Lower lobe of right lung (tissue), 2 donors: ENCODE measurements at places on chromosomes 7 and 10. TPM values are rescaled to one million over a fixed set of nuclear protein-coding genes. Genes with fewer than 3 reads are reported as not detected.

Gene SPDYE6
- total RNA-seq: not detected

DNA sequence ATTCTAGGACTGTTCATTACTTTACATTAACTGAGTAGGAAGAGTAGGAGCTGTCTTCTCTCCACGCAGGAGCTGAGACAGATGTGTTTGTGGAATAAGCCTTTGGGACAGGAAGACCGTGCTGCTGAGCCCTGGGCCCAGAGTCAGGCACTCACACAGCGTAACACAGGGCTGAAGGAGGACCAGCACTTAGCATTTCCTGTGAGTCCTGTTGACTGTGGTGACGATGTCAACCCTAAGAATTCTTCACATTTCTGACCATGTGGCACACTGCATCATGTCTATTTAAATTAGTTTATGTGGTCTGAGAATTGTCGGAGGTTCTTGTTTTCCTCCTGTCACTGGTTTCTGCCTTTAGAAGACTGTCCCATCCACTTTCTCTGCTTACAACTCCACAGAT is 117.2 kb downstream of the PIP4K2A start:
- no peak for DNase-seq

DNA sequence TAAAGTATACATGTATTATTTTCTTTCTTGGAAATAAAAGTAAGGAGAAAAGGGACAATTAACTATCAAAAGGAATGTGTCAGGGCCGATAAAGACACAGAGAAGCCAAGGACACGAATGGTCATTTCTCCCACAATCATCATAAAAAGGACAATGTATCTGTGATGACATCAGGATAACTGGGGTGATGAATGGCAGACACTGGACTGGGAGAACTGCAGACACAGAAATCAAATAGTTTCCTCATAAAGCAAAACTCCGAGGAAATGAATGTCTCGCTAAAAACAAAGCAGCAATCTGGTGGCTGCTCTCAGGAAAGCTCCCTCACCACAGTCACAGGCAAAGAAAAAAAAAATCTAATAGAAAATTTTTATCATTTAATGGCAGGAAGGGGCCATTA is 69.3 kb upstream of the NPY start:
- DNase-seq: no peak

- DNase-seq: no peak
These were observed 50.6 kb downstream of the AOAH start for GRCh38 chr7:36673703-36674102.

Gene DDX50
- 29.3 TPM for total RNA-seq

Gene OIT3
- total RNA-seq: 0.18 TPM

Gene ITGA8
- total RNA-seq: 23.4 TPM

- DNase-seq: no peak
These were observed 107.2 kb upstream of the TCF7L2 start for GRCh38 chr10:112842832-112843360.

Gene NACAD
- total RNA-seq: 2.5 TPM

- no peak for DNase-seq
These were observed 407.9 kb upstream of the SHH start for GRCh38 chr7:156220078-156220605.

DNA sequence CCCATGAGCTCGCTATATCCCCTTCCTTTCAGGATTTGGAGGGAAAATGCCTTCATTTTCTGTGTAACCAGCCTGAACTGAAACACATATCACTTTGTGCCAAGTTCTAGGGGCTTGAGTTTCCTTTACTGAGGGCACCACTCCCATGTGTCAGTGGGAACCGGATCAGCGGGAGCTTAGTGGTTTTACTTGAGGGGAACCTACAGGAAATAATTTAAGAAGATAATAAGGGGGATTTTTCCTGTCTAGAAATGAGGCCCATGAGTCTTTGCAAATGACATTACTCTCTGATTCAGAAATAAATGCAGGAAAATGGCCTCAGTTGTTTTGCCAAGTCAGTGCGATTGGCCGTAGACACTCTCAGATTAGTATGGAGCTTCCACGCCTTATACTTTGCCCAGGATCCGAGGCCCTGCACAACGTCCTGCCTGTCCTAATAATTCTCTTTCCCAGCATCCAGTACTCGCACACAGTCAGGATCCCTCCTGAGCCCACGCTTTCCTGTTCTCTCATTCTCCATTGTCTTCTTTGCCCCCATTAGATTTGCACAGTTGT is 86.4 kb upstream of the LYZL1 start:
- DNase-seq: no peak

- no peak for DNase-seq
These were observed 316.5 kb upstream of the CACNA2D1 start for GRCh38 chr7:82760074-82760473.

DNA sequence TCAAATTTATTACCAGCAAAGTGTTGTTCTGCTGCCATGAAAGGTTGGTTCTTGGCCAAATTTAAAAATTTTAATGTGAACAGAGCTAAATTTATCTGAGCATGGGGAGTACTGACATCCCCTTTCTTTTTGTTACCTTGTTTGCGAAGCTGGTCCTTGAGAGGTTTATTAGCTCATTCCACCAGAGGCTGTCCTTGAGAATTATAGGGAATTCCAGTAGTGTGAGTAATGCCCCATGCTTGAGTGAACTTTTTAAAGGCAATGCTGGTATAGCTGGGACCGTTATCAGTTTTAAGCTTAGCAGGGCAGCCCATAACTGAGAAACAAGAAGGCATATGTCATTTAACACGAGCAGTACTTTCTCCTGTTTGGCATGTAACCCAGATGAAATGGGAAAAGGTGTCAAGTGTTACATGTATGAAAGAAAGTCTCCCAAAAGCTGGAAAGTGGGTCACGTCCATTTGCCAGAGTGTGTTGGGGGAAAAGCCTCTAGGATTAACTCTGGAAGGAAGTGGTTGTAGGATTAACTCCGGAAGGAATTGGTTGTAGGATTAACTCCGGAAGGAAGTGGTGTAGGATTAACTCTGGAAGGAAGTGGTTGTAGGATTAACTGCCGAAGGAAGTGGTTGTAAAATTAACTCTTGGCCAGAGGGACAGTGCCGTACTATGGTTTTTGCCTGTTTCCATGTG is 37.3 kb upstream of the AKR1C2 start:
- DNase-seq: no peak

DNA sequence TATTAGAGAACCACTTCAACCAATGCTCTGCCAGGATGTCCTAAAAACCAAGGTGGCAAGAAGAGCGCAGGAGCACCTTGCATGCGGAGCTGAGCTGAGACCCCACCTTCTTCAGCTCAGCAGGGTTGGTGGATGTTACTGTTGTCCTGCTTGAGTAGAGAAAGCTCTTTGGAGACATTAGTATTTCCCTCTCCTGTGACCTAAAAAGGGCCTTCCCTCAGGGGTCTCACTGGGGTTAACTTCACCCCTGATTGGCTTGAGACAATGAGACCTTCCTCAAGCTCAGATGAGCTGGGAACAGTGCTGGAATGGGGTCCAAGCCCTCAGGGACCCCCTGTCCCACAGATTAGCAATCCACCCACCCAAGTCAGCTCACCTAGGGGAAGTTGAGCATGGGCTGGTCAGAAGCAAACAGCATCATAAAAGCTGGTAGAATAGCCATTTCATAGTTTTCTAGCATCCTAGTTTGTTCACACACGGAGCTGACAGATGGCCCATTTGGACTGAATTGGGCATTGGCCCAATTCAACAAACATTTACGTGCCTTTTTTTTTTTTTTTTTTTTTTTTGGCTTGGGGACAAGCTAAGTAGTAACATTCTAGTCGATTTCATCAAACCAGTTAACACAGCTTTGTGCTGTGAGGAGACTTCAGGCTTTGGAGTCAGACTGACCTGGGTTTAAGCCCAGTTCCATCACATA is 100.6 kb upstream of the HABP2 start:
- DNase-seq: no peak

Gene KCND2
- 0.38 TPM for total RNA-seq

Gene CYP3A4
- not detected for total RNA-seq

Gene NEUROD6
- total RNA-seq: not detected

DNA sequence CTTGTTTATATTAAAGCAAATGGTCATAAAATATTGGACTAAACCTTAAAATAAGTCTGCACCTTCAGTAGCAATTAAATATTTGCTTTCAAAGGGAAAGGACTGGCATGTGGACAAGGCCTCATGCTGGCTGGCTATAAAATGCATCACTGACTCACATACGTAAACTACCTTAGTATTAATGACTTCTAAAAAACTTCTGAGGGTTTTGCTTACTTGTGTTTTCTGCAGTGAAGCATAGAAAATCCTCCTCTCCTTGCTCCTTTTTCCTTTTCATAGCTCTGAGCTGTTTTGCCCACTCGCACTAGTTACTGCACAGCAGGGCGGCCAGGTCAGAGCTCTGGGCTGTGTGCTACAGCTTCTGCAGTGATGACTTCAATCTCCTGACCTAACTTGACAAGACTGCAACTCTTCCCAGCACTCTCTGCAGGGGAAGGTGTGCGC is 82.3 kb downstream of the CUL2 start:
- no peak for DNase-seq

- no peak for DNase-seq
These were observed 36.7 kb downstream of the GNG11 start for GRCh38 chr7:93958216-93958615.

Gene ANKRD7
- total RNA-seq: not detected

Gene FAM20C
- 42.9 TPM for total RNA-seq

GRCh38 chr7:159012353-159013069 is 132.2 kb downstream of the VIPR2 start:
- peak; percentile 80 for DNase-seq

GRCh38 chr7:69775231-69775771 is 177.0 kb downstream of the AUTS2 start:
- DNase-seq: no peak

- no peak for DNase-seq
These were observed 5.7 kb upstream of the CXCL12 start for GRCh38 chr10:44390585-44391072.

- DNase-seq: no peak
These were observed 51.7 kb downstream of the LAMB1 start for GRCh38 chr7:107951172-107951787.

- no peak for DNase-seq
These were observed 59.1 kb downstream of the NRF1 start for GRCh38 chr7:129670656-129671055.

GRCh38 chr10:24209432-24209771 is 464 bp downstream of the KIAA1217 start:
- no peak for DNase-seq

GRCh38 chr10:88478256-88478655 is 104.9 kb downstream of the RNLS start:
- DNase-seq: no peak

DNA sequence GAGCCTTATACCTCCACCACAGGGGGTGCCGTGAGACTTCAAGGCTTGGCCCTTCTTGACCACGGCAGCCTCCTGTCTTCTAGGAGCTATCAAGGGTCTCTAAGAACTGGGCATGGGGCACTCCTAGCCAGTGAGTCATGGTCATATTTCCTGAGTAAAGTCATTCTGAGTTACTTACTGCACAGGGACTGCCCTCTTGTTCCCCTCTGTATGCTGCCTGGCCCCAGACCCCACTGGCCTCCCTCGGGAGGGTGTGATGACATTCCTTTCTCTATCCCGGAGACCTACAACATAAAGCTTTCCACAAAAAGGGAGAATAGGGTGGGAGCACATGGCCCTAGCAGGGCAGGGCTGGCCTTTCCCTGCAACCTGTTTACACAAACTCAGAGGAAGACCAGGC is 21.4 kb downstream of the DPCD start:
- no peak for DNase-seq

Gene ITPRID1
- 0.59 TPM for total RNA-seq

Gene SLC26A5
- total RNA-seq: 1.8 TPM

Gene ATOH7
- not detected for total RNA-seq

DNA sequence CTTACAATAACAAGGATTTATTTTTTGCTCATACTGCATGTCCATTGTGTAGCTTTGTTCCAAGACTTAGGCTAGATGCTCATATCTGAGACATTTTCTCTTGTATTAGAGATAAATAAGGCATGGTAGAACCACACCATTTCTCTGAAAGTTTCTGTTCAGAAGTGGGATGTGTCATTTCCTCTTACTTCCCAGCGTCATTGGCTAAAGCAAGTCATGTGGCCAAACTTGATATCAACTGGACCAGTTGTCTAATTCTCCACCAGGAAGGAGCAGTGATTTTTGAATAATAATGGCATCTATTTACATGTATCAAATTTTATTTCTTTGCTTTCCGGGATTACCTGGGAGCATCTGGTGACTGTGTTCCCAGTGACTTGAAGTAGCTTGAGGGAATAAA is 38.3 kb downstream of the AHCYL2 start:
- no peak for DNase-seq

Gene GIMAP6
- total RNA-seq: 69.3 TPM

GRCh38 chr10:104349623-104350126 is 4.0 kb upstream of the CFAP58 start:
- no peak for DNase-seq

- DNase-seq: no peak
These were observed 73.6 kb downstream of the COBL start for GRCh38 chr7:51242881-51243518.

Gene CFAP43
- total RNA-seq: 12.9 TPM

Gene ABCA13
- 2.2 TPM for total RNA-seq

Gene ELN
- 83.3 TPM for total RNA-seq

Gene SPAM1
- not detected for total RNA-seq

DNA sequence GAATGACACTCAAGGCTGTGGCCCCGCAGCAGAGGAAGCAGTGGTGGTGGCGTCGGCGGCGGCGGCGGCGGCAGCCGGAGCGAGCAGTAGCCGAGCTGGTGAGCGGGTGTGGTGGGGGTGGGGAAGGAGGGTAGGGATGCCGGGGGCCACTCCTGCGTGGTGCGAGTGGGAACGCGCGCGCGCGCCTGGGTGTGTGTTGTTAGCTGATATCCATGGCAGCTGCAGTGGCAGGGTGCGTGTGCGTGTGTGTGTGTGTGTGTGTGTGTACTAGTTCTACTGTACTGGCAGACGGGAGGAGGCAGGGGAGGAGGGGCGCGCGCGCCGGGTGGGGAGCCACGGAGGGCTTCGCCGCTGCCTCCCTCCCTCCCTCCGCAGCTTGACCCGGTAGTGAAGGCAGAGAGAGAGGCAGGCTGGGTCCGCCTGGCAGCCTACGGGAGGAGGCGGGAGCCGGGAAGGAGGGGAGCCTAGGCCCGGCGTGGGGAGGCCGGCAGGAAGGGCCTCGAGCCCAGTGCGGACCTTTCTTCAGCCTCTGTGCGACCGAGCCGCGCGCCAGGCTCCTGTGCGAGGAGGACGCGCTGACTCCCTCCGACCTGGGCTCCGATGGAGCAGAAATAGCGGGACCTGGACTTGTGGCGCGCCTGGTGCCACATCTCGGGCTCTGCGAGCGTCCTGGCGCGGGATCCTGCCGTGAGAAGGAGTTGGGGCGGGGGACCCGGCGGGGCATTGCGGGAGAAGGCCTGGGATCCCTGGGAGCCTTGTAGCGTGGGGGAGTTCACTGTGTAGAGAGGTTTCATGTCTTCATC is at the start of gene MAGI2:
Gene MAGI2, minus strand, starts transcription at position 110 of the 803 bp plus-strand sequence. CDS start 347 bp downstream, outside the sequence.
- DNase-seq: peak; percentile 83

GRCh38 chr7:151434549-151434948 is 5.4 kb downstream of the CRYGN start:
- DNase-seq: no peak

DNA sequence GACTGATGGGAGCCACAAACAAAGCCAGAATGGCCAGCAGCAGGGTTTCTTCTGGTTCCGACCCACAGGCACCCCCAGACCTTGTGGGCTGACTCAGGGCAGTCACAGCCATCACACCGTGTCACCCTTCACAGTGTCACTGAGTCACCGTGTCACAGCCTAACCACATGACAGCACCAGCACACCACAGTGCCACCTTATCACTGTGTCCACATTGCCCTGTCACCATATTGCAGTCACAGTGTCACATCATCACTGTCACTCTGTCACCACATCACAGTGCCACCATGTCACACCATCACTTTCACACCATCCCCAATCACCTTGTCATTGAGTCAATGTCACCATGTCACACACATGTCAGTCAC is 77.0 kb downstream of the OAT start:
- DNase-seq: no peak

GRCh38 chr7:96649981-96650380 is 59.7 kb downstream of the SEM1 start:
- no peak for DNase-seq

Gene AGFG2
- total RNA-seq: 22.9 TPM
